NCI-H460 (cell line): ENCODE measurements at places on chromosomes 12 and 14. TPM values are rescaled to one million over a fixed set of nuclear protein-coding genes. Genes with fewer than 3 reads are reported as not detected.

DAO gene
- total RNA-seq, result not detected in 2 replicates

DNA sequence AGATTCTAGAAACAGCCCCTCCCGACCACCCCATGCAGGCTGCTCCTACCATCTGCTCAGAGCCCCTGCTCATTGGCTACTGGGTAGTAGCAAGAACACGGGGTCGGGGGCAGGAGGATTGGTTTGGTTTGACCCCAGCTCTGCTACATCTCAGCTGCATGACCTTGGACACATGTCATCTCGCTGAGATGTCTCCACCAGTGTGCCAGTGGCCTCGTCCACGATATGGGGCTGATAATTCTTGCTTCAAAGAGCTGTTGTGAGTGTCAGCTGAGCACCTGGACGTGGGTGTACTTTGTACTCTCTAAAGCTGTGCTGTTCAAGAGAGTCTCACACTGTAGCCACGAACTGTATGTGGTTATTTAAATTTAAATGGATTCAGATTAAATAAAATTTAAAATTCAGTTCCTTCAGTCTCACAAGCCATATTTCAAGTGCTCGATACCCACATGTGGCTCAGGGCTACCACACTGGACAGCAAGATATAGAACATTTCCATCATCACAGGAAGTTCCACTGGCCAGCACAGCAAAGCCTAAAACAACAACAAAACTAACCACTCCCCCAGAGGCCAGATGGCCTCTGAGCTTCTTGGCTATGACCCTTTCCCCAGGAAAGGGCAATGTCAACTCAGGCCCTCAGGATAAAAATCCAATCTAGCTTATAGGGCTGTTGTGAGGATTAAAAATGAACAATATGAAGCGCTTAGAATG is 18.6 kb downstream of the LTBP2 start:
- no peak for DNase-seq

DNA sequence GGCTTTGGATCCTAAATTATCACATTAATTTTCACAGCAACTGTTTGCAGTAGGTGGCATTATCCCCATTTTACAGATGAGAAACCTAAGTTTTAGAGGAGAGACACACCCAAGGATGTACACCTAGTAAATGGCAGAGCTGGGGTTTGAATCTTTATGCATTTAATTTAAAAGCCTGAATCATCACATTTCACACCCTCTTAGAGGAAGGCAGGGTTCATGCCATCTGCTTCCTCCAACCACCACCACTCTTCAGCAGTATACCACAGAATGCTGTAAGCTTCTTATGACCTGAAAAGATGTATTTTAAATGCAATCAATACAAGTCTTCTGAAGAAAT is 90.3 kb downstream of the CRADD start:
- no peak for DNase-seq

GRCh38 chr12:43551971-43552559 is at the start of gene ADAMTS20:
Gene ADAMTS20 (minus strand): TSS chr12:43552203. CDS start chr12:43551921, 282 bp downstream.
- DNase-seq, result no peak

- no peak for DNase-seq
These were observed 62.4 kb downstream of the PPM1A start for GRCh38 chr14:60311417-60311816.

- DNase-seq, result no peak
These were observed 5.0 kb upstream of the MMP19 start for GRCh38 chr12:55847603-55848291.

RIN3 gene
- total RNA-seq, result 2.2 and 2.5 TPM in 2 replicates

DNA sequence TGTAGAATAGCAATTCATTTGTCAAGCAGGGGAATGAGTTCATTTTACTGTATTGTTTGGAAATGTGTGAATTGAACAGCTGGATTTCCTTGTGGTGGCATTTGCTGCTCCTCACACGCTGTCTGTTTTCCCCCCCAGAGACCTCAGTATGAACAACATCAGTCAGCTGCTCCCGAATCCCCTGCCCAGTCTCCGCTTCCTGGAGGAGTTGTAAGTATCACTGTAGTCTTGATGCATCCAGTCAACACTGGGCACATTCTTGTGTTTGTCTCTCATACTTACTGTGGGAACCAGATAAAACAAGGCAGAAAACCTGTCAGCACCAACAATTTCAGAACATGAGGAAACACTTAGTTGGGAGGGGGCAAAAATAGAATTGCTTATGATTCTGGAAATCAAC is 64.9 kb downstream of the LGR5 start:
- no peak for DNase-seq

DNA sequence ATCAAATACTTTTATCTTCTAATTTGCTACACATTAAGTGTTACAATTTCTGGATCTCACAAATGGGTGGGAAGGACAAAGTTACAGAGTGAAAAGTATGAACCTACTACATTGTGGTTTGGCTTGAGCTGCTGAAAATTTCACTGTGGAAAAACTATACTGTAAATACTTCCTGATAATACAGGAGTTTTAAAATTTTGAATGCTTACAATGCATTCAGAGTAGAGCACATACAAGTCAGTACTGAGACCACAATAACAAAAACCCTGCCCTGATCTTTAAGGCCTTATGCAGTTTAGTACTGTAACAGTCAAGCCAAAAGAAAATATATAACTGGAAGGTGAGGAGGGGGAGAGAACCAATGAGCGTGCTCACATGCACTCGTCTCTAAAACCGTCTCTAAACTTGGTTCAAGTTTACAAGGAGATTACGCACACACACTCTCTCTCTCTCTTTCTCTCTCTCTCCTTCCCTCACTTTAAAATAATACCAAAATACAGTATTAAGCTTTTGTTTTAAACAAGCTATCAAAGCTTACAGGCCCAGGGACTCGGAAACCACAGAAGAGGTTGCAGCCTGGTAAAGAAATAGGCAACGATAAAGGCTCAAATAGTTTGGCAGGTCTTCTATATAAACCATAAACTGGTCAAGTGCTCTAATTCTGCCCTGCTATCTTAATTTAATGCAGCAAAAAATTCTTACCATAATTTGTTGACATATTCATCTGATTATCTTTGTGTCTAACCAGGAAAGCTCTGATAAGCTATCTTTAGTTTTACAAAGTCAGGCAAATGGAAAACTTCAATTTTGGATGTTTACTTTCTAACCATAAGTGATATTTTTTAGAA is 58.0 kb downstream of the ATF7 start:
- no peak for DNase-seq

TMTC1 gene
- 10.7 and 11.9 TPM in 2 replicates for total RNA-seq

C12orf50 gene
- total RNA-seq, result not detected in 2 replicates

GPR162 gene
- 0.61 and 0.94 TPM in 2 replicates for total RNA-seq

FGF6 gene
- total RNA-seq, result not detected in 2 replicates

GRCh38 chr12:1792406-1792805 is 28.0 kb upstream of the LRTM2 start:
- no peak for DNase-seq

LYZ gene
- total RNA-seq, result 0.57 TPM in 1 of 2 replicates, not detected in the other

RNASE3 gene
- not detected in 2 replicates for total RNA-seq

DNA sequence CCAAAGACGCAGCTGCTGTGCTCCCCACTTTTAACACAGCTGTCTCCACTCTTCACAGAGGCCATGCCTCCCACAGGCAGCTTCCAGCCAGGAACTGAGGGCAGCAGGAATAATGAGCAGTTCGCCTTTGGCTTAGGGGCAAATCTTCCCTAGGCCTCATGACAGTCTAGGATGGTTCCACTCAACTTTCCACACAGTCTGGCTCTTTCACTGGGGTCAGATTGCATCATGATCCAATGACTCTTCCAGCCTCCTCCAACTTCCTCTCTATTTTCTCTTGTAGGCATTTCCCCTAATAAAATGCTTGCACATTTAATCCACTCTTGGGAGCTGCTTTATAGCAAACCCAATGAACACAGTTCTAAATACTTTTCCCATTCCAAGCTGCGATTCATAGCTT is 271.6 kb upstream of the ATP2B1 start:
- DNase-seq, result no peak

GRCh38 chr12:7948589-7949260 is 12.7 kb upstream of the SLC2A3 start:
- no peak for DNase-seq

- no peak for DNase-seq
These were observed 203.6 kb downstream of the EFCAB11 start for GRCh38 chr14:89750908-89751392.

CD163L1 gene
- 5.9 and 7.3 TPM in 2 replicates for total RNA-seq

DNA sequence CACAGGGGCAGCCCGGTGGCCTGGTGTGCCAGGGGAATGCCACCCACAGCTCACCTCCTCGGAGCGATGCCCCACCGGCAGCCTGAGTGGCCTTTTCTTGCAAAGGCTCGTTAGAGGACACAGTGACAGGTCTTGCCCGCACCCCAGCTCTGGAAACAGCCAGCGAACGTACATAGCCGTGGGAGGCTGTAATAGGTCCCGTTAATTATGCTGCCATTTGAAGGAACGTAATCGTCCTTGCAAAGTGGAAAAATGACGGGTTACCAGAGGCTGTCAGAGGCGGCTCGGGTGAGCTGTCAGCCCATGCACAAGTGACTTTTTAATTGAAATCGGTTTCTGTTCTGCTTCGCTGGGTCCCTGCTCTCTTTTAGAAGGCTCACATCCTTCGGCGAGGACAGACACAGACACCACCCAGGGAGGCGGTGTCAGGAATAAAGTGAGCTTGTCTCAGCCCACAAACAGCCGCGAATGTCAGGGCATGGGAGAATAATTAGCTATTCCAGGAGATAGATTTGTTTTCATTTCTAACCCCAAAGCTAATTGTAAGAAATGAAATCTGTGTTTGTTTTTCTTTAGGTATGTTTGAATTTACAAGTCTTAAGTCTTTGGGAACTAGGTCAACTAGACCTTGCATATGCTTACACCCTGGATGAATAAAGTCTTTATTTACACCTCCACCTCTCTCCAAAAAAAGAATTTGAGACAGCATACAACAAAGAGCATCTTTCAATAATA is 77.2 kb upstream of the RFLNA start:
- no peak for DNase-seq

DNA sequence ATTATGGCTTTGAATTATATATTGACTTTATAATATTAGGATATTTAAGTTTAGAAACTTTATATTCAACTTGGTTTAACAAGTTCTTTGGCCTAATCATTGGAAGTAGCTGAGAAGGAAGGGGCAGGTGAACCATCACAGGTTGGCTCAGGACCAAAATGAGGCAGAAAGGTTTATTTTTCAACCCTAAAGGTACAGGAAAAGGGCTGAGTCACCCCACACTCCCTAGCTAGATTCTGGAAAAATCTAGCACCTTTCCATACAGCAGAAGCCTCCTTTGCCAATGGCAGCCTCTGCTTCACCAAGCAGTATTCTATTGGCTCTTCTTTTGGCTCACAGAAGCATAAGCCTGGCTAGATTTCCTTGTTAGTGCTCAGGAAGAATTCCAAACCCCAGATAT is 19.3 kb upstream of the MED6 start:
- no peak for DNase-seq

DNA sequence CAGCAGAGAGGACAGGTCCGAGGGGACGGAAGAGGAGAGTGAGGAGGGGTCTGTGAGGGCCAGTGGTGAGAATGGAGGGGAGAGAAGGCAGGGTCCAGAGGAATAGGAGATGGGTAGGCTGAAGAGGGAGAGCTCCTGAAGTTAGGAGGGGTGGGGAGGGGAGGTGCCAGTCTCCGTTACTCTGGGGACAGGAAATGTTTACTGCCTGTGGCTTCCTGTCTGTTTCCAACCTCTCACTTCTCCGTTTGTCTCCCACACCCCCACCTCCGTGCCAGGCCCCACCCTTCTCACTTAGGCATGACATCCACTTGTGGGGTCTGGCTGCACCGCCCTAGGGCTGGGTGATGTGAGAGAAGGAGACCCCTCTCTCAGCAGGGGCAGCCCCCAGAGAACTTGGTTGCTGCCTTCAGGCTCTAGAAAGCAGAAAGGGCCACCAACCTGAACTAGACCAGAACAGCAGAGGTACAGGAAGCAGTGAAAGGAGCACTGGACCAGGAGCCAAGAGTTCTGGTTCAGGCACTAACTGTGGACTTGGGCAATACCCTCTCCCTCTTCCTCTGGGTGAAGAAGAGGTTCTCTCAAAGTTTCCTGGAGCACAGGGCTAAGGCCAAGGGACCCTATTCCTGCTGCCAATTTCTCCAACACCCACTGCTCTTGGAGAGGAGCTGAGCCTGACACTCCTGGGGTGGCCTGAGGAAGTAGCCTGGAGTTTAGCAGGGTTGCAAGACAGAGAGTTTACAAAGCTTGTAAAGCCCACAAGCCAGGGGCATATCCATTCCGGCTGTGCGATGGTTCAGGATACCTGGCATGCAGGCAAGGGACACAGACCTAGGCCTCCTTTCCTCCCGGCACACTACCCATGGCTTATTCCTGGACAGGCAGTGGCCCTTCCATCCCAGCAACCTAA is 5.5 kb downstream of the ITGA5 start:
- DNase-seq, result no peak

GLIPR1L2 gene
- 0.17 and 0.42 TPM in 2 replicates for total RNA-seq

DNA sequence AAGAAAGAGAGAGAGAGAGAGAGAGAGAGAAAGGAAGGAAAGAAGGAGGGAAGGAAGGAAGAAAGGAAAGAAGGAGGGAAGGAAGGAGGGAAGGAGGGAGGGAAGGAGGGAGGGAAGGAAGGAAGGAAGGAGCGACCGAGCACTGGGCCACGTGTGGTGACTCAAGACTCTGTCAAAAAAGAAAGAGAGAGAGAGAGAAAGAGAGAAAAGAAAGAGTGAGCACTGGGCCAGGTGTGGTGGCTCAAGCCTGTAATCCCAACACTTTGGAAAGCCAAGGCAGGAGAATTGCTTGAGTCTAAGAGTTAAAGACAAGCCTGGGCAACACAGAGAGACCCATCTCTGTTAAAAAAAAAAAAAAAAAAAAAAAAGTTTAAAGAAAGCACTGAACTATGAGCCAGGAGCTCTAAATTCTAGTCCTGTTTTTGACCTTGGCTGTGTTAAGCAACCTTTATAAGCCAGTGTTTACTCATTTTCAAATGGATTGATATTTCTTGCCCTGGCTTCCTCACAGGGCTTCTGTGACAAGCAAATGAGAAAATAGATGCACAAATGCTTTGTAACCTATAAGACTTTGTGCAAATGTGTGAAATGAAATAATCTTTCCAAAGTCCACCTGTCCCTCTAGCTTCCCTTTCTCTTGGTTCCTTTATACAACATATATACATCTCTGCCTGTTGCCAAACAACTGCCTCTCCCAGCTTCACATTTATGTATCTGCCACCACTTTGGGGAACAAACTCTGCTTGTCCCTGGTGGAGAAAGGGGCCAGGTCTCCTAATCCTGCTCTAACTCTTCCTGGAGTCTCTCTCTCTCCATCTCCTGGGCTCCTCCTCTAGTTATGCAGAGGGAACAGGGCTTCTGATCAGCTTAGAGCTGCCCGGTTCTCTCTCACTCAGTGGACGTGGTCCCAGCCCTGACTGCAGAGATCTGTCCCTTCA is 16.1 kb upstream of the PLEKHG6 start:
- no peak for DNase-seq

DNA sequence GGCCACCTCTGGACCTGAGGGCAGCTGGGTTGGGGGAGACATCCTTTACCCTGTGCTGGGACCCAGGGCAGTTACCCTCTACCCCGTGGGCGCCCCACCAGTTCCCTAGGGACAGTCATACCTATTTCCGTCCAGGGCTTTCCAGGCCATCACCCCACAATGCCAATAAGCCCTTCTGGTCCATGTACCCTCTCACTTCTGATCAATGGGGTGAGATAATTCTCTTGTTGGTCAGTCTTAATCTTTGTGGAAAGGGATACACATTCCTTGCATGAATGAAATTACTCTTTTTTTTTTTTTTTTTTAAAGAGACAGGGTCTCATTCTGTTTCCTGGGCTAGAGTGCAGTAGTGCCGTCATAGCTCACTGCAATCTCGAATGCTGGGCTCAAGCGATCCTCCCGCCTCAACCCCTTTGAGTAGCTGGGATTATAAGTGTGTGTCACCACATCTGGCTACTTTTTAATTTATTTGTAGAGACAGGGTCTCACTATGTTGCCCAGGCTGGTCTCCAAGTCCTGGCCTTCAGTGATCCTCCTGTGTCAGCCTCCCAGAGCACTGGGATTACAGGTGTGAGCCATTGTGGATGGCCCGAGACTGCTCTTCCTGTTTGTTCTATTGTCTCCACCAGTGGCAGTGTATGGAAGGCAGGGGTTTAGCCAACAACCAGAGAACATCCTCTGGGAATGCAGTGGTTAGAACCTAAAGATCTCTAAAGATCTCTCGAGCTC is 46.3 kb upstream of the STON2 start:
- DNase-seq, result no peak
